Renal cortical epithelial cell (primary cell): ENCODE measurements at places on chromosomes 5 and 9.

- peak; percentile 83 for DNase-seq
Measured at GRCh38 chr9:13267743-13268142, 11.7 kb downstream of the MPDZ start.

GRCh38 chr5:527646-528628, 3.7 kb upstream of the SLC9A3 start:
- DNase-seq, result no peak

GRCh38 chr9:83537331-83538171, 650 bp downstream of the FRMD3 start:
- DNase-seq, result no peak

DNA sequence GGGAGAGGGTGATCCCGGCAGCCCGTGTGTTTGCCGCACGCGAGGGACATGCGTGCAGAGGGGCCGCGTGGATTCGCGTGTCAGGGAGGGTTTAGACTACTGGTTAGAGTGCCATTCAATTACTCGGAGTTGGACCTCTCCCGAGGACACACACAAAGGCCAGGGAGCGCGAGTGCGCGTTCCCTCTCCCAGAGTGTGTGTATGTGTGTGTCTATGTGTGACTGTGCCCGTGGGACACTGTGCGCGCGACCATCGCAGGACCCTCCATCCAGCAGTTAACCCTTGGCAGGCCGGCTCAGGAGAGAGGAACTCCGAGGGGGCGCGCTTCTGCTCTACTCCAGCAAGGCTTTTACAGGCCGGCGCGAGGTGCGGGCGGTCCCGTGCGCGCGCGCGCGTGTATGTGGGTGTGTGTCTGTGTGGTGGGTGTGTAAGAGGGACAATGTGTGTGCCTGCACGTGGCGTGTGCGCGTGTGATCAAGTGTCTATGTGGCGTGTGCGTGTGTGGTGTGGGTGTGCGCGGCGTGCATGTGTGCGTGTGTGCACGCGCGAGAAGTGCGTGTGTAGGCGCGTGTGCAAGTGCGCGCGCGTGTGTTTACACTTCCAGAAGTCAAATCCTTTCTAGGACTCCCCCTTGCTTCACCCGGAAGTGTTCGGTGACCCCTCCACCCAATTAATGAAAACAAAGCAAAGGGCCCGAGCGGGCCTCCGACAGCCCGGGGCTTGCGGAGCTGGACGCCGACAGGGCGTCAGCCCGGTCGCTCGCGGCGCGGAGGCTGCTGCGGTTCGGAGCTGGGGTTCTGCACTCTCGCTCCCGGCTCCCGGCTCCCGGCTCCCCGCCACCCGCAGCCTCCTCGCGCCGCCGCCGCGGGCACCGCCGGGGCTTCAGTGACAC, 75.3 kb upstream of the TBCA start:
- no peak for DNase-seq

DNA sequence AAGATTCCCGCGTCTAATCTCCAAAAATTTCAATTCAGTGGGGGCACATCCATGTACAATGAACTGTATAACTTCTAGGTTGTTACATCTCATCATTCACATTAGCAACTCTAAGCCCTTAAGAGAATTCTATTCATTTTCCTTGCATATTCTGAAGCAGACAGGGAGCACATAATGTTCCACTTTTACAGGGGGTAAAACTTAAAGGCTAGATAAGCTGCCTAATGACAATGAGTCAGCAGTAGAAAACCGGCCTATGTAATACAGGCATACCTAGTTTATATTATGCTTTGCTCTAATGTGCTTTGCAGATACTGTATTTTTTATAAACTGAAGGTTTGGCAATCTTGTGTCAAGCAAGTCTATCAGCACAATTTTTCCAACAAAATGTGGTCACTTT, 40.4 kb downstream of the PTAR1 start:
- no peak for DNase-seq

GRCh38 chr5:37807015-37807414, 32.8 kb downstream of the GDNF start:
- no peak for DNase-seq

GRCh38 chr9:89712283-89712682, 107.5 kb downstream of the GADD45G start:
- DNase-seq, result no peak

- no peak for DNase-seq
Measured at GRCh38 chr9:101429736-101430135, 5.8 kb downstream of the ALDOB start.

DNA sequence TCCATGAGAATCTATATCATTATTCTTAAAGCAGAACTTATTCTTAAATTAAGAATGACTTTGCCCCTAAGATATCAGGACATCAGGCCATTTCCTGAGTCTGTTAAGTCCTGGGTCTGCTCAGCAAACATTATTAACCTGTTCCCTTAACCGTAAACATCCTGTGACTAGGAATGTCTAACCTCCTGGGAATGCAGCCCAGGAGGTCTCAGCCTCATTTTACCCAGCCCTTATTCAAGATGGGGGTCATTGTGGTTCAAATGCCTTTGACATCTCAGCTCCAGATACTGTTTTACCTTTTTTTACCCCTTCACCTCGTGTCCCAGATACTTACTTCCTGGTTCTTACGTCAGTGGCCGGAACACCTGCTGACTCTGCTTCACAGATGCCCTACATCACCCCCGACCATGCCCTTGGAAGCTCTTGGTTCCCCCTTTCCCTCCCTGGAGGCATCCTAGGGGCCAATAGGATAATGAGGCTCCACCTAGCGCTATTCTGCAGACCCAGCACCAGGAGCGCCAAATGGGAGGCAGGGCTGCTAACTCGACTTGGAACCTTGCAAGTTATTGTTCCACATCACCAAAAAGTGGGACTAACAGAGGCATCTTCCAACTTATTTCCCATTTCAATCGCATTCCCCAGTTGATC, 182.5 kb downstream of the MED10 start:
- peak; percentile 3 for DNase-seq

GRCh38 chr5:90421136-90421535, 11.6 kb upstream of the CETN3 start:
- DNase-seq, result peak; percentile 21

GRCh38 chr9:87441251-87441650, 56.4 kb upstream of the DAPK1 start:
- peak; percentile 70 for DNase-seq

- DNase-seq, result no peak
Measured at GRCh38 chr9:127783111-127784008, 2.5 kb upstream of the CDK9 start.

- no peak for DNase-seq
Measured at GRCh38 chr9:124052401-124052800, 40.8 kb downstream of the LHX2 start.
